IMR-90 (cell line): ENCODE measurements at places on chromosomes 5 and 9.
A peak's percentile ranks its signal among the peaks of the same experiment; 100 is the strongest.

DNA sequence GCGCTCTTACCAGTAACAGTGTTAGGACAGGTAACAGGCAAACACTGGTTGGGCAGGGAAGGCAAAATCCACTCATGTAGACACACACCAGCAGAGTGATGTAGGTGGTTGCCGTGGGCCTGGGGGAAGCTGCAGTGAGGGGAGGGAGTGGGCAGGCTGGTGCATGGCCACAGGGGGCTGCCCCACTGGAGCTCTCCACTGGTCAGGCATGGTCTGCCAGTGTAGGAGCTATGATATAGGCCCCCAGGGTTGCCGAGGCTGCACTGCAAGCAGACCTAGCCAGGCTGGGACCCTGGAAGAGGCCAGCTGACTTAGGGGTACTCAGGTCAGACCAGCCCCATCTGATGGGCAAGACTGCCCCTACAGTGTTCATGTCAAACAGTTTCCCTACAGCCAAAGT, 154.6 kb downstream of the GDNF start:
- DNase-seq = no peak

DNA sequence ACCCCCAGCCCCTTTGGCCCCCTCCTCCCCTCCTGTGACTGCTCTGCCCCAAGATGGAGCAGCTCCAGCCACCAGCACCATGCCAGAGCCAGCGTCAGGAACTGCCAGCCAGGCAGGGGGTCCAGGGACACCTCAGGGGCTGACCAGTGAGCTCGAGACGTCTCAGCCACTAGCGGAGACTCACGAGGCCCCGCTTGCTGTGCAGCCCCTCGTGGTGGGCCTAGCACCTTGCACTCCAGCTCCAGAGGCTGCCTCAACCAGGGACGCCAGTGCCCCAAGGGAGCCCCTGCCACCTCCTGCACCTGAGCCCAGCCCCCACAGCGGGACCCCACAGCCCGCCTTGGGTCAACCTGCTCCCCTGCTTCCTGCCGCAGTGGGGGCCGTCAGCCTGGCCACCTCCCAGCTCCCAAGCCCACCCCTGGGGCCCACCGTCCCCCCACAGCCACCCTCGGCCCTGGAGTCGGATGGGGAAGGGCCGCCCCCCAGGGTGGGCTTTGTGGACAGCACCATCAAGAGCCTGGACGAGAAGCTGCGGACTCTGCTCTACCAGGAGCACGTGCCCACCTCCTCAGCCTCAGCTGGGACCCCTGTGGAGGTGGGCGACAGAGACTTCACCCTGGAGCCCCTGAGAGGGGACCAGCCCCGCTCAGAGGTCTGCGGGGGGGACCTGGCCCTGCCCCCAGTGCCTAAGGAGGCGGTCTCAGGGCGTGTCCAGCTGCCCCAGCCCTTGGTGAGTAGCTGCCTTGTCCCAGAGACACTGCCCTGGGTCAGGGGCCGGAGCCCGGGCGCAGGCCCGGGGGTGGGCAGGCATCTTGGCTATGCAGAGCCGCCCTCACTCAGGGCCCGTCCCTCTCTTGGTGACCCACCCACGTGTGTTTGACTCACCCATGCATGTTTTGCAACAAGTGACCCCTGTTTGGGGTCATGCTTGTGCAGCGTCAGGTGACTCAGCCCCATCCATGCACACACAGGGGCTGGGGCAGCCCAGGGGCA, 105.2 kb downstream of the WNK2 start:
- peak; percentile 62 for DNase-seq

DNA sequence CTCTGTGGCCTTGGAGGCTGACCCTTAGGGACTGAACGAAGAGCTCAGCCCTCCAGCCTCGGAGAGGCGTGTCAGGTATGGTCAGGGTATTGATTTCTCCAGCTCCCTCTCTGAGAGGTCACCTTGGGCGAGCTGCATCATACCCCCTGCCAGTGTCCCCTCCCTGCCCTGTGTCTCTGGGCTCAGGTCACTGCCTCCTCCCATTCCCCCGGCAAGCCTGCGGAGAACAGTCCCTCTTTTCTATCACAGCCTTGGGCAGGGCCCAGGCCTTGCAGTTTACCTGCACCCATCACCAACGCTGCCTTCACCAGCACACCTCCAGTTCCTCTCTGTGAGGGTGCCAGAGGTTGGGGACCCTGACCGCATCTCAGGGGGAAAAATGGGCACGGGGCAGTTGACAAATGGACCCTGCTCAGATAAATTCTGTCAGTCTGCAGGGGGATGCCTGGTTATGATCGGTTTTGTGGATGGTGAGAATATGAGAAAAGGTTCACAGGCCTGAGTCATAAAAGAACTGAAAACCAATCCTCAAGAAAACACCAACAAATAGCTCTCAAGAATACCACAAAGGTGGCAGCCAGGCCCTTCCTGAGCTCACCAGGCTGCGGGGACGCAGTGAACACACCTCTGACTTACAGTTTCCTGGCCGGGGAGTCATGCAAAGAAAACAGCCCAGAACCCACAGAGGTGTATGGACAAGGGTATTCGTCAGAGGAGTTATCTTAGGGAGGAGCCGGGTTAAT, 24.7 kb upstream of the RXRA start:
- no peak for DNase-seq

DNA sequence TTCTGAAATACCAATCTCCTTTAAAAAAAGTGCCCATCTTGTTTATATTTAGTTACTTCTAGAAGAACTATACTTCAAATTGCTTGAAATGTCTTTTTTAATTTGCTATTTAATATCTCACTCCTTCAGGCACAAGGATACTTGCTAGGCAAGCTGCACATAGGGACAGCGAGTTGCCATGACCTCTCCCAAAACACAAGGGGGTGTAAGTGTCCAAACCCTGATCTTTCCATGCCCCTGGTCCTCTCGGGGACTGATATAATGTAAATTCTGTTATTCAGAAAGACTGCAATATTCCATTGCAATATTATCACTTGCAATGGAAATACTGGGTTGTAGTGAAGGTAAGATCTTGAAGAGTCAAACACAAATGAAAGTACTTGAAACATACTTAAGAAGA, 480.4 kb downstream of the CETN3 start:
- no peak for DNase-seq

GRCh38 chr5:76851728-76852369, 2.0 kb downstream of the S100Z start:
- DNase-seq = no peak

GRCh38 chr9:90881648-90882047, 80.0 kb downstream of the SYK start:
- no peak for DNase-seq
